ENCODE measurements at places on chromosomes 7 and 10. TPM values are rescaled to one million over a fixed set of nuclear protein-coding genes. Genes with fewer than 3 reads are reported as not detected.

The CYP2C8 gene
- total RNA-seq: not detected

The CCDC7 gene
- total RNA-seq: 13.5 TPM

The TSPAN33 gene
- 15.0 TPM for total RNA-seq

The ASAH2B gene
- total RNA-seq: 2.2 TPM

The SLC18A3 gene
- not detected for total RNA-seq

The EEF1AKMT2 gene
- 11.9 TPM for total RNA-seq

The GBX1 gene
- 1.9 TPM for total RNA-seq

The MUC3A gene
- 0.10 TPM for total RNA-seq

The IFIT2 gene
- total RNA-seq: 4.2 TPM

DNA sequence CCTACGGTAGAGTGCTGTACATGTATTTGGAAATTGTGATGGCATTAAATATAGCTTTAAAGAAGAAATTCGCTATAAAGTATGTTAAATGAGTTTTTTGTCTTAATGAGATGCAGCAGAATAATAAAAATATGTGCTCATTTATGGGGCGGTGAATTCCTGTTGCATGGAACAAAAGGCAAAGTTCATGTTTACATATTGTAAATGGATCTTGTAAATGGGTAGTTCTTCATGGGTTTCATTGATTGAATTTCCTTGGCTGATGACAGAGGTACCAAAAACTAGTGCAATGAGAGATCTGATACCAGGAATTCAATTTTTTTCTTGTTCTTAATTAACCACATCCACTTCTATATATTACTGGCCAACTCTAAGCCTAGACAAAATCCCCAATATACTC, 284.2 kb downstream of the SUGCT start:
- DNase-seq: no peak

GRCh38 chr10:95651346-95652060, 5.0 kb downstream of the ALDH18A1 start:
- no peak for DNase-seq

- DNase-seq: no peak
These were observed 37.2 kb downstream of the PRSS2 start for GRCh38 chr7:142807855-142808460.

DNA sequence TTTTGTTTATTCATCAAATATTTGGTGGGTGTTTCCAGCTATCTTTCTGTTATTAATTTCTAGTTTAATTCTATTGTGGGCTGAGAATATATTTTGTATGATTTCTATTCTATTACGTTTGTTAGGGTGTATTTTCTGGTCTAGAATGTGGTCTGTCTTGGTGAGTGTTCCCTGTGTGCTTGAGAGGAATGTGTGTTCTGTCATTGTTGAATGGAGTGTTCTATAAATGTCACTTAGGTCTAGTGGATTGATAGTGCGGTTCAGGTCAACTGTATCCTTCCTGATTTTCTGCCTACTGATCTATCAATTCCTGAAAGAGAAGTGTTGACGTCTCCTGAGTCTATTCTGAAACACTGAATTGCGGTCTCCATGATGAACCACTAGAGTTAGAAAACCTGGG, 8.5 kb downstream of the HTRA1 start:
- DNase-seq: no peak

DNA sequence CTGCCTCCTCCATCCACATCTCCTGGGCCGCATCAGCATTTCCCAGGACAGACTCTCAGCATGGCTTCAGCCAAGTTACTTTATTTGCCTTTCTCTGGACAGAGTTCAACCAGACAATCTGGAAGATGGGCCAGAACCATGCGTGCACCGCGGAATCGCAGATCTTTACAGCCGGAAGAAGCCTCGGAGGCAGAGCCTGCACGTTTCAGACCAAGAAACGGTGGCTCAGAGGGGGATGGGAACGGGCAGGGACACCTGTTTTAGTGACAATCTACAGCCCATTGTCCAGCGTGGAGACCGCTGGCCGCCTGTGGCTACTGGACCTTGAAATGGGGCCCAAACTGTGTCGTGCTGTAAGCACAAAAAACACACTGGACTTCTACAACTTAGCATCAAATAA, 3.5 kb downstream of the VIPR2 start:
- no peak for DNase-seq

DNA sequence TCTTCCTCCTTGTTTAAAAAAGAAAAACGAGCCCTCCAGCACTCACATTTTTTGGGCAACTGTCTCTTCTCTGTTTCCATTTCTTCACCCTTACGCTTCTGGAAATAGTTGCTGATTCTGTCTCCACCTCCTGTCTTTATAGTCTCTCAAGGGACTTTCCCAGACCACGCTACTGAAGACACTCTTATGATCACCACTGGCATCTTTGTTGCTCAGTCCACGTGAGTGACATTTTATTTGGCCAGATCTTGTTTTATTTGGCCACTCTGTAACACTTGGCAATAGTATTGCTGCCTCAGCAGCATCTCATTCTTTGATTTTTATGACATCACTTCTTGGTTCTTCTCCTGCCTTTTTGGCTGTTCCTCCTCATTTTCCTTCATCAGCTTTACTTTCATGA, 21.6 kb upstream of the NME8 start:
- DNase-seq: no peak

DNA sequence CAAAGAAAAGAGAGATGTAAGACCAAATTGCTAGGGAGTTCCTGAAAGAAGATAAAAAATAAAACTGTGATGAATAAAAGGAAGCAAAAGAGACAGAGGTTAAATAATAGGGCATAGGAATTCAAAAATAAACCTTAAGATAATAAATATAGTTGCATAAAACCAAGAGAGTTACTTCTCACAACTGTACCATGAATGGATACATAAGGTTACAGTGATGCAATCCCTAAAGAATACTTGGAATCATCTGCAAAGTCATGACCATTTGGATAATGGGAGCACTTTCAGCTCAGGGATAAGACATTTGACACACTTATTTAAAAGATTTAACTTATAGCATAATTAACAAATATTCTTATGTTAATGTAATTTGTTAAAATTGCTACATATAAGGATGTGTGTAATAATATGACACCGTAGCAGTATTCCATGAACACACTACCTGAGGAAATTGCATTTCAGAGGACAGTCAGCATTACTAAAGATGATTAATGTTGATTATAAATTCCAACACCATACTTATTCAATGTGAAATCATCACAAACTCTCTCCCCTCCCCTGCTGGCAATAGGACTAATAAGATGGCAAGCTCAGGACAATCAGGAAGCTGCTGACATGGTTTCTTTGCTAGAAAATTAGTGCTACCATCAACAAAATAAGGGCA, 202.1 kb upstream of the AKR1E2 start:
- DNase-seq: no peak

GRCh38 chr7:47387506-47387905, 194.4 kb downstream of the TNS3 start:
- DNase-seq: no peak

GRCh38 chr10:85433248-85433647, 933.3 kb downstream of the GRID1 start:
- DNase-seq: no peak

DNA sequence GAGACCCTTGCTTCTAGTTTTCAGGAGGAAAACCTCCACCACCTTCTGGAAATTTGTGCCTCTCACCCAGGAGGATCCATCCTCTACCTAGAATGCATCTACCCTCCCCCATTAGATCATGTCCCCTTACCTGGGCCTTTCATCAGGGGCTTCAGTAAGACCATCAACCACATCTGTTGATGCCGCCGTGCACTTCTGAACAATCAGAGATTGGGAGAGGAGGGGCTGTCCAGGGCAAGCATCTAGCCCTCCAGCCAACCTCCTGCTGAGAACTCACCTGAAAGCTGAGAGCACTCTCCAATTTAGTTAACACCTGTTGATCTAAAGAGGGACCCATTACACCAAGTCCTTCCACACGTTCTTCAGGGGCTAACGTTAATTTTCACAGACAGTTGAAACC, 57.6 kb upstream of the PIK3CG start:
- DNase-seq: no peak

DNA sequence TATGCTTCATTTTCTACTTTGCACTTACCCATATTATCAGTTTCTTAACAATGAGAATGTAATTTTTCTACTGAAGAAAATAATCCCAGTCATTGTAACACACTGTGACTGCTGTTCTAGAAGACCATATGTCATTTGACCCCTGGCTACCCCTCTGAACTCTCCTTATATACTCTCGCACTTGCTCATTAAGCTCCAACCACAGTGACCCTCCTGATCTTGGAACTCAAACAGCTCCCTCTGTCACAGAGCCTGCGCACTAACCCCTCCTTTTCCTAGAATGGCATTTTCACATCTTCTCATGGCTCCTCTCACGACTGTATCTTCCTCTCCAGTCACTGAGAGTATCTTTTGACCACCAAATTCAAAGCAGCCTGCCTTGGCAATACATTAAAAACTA, 169.7 kb downstream of the CACNA2D1 start:
- DNase-seq: no peak

DNA sequence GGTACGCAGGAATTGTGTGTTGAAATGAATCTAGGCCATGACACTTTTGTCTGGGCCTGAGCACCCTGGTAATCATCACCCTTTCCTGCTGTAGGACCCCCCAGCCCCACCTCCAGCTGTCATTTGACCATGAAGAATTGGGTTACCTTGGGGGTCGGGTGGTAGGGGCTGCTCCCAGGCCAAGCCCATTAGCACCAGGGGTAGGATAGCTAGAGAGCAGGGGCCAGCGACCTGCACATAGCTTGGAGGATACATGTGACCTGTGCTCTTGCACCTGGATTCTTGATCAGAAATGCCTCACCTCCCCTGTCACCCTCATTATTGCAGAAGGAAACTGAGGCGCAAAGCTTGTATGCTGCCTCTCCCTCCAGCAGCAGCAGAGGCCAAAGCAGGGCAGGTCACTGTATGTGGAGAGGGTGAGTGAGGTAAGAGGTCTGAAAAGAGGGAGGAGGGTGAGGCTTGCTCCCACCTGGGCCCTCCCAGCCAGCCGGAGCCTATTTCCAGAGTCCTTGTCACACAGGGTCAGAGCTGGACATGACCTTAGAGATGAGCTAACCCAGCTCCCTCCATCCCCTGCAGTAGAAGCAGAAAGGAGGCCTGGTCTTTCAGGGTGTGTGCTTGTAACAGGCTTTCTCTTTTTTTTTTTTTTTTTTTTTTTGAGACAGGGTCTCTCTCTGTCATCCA, 35.3 kb upstream of the ANKRD2 start:
- DNase-seq: no peak

- DNase-seq: no peak
These were observed 13.9 kb downstream of the BRAT1 start for GRCh38 chr7:2541291-2542010.
